ENCODE measurements at places on chromosomes 16 and 17.
A peak's percentile ranks its signal among the peaks of the same experiment; 100 is the strongest.

- no peak for DNase-seq
Measured at GRCh38 chr17:82014971-82015310, 7.7 kb downstream of the CENPX start.

DNA sequence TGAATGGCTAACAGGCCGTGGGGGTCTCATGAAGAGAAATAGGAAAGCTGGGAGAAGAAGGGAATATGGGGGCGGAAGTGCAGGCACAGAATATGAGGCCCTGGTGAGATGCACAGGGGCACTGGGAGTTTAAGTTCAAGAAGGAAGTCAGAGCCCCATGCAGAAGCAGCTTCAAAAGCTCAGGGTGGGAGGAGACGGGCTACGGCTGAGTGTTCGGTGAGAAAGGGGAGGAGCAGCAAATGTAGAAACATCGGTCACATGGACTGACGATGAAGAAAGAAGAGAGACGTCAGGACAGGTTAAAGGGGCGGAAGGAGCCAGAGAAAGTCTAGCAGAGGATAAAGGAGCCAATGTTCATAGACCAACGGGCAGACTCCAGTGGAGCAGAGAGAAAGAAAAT is 204.5 kb upstream of the ZFHX3 start:
- no peak for DNase-seq

- no peak for DNase-seq
Measured at GRCh38 chr17:46745376-46745775, 73.1 kb downstream of the WNT3 start.

DNA sequence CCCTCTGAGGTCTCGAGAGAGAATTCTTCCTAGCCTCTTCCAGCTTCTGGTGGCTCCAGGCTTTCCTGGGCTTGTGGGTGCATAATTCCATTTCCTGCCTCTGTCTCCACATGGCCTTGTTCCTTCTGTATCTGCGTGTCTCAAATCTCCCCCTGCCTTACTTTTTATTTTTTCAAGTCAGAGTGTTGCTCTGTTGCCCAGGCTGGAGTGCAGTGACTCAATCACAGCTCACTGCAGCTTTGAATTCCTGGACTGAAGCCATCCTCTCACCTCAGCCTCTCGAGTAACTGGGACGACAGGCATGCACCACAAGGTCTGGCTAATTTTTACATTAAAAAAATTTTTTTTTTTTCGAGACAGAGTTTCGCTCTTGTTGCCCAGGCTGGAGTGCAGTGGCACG is 120.6 kb downstream of the SHISA9 start:
- DNase-seq: no peak

DNA sequence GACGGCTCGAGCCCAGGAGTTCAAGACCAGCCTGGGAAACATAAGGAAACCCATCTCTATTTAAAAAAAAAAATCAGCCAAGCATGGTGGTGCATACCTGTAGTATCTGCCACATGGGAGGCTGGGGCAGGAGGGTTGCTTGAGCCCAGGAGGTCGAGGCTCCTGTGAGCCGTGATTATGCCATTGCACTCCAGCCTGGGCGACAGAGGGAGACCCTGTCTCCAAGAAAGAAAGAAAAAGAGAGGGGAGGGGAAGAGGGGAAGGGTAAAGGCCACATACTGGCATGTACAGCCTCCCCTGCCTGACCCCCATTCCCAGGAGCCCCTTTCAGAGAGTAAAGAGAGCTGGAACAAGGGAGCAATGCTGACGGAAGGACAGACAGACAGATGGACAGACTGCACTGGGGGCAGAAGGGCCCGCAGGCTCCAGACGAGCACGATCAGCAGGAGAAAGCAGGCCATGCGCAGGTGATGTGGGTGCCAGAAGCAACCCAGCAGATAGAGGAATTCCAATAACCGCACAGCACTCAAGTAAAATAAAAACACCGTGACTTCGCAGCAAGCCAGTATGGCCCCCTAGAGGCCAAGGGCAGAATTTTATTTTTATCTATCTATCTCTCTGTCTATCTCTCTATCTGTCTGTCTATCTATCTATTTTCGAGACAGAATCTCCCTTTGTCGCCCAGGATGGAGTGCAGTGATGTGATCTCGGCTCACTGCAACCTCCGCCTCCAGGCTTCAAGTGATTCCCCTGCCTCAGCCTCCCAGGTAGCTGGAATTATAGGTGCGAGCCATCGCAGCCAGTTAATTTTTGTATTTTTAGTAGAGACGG is 27.1 kb upstream of the SNN start:
- no peak for DNase-seq

DNA sequence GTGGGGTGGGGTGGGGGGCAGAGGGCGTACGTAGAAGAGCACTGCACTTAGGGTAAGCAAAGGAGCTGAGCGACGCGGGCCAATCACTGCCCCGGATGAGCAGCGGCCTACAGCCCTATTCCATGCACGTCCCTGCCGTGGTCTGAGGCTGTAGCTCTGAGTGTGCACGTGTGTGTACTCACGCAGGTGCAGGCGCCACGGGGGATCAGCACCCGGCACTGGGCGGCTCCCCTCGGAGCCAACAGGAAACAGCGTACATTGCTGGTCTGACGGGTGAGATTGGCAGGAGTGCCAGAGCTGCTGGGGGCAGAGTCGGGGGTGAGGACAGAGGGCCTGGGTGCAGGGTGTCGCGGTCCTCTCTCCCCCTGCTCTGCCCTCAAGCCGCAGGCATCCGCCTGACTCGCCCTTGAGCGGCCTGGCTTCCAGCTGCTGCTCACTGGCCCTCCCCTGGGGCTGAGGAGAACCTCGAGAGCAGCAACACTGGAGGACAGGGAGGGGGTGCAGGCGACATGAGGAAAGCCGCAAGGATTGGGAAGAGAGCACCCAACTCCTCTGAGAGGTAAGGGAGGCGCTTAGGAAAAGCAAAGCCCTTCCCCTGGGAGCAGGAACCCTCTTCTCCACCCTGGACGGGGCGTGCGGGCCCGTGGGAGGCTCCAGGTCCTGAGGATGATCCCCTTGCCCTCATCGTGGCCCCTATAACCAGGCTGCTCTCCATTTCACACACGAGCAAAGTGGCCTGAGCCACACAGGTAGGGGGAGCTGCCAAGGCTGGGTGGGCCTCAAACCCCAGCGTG is 57.8 kb downstream of the ENGASE start:
- DNase-seq: no peak

DNA sequence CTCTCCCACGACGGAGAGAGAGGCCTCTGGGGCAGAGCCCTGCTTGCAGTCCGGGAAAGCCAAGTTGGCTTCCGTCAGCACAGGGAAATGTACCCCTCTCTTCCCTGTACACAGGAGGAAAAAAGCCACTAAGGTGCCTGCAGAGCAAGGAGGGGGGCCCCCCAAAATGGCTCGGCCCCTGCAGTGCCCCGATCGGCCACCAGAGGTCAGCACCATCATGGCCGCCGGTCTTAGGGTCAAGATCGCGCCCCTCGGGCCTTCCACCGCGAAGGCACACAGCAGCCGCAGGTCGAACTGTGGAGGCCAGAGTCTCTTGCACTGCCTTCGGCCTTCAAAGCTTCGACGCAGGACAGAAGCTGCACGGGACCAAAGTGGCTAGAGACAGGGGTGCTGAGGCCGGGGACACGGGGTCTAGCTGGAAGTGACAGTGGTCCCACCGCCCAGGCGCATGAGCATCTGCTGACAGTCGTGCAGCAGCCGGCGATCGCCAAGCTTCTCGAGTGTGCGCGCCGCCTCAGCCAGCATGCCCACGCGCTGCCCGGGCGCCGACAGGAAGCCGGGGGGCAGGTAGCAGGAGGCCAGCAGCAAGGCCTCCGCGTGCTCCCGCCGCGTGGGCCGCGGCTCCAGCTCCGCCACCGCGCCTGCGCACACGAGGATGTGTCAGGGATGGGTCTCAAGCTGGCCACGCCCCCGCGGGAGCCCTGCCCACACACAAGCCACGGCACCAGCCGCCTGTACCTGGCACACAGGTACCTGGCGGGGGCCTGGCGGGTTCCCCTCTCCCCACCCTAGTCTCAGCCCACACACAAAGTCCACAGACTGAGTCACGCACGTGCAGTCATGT is 24.4 kb downstream of the SREBF1 start:
- DNase-seq: no peak

DNA sequence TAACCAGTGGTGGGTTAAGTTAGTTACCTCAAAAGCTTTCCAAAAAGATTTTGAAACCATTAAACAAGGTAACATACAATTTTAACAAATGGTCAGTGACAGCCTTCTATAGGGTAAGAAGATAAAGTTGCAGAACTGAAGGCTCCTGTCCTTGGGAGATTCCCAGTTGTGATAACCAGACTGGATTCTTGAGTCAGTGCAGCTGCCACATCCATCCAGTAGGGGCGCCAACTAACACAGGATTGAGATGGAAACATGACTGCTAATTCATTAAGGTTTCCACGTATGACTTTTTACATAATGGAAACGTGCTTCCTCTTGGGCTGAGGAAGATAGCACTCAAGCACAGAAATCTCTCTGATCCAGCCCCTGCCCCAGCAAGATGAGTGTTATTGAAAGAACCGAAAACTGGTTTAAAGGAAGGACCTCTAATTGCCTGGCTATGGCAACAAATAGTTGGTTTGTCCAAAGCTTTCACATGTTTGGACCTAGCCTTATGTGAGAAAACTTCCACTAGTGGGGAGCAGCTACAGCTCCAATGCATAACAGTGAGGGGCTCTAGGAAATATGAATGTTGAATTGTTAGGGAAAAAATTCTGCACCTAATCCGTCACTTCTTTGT is 269.8 kb upstream of the MYOCD start:
- DNase-seq: no peak

GRCh38 chr16:22323173-22323958 is 26.2 kb downstream of the POLR3E start:
- DNase-seq: no peak

DNA sequence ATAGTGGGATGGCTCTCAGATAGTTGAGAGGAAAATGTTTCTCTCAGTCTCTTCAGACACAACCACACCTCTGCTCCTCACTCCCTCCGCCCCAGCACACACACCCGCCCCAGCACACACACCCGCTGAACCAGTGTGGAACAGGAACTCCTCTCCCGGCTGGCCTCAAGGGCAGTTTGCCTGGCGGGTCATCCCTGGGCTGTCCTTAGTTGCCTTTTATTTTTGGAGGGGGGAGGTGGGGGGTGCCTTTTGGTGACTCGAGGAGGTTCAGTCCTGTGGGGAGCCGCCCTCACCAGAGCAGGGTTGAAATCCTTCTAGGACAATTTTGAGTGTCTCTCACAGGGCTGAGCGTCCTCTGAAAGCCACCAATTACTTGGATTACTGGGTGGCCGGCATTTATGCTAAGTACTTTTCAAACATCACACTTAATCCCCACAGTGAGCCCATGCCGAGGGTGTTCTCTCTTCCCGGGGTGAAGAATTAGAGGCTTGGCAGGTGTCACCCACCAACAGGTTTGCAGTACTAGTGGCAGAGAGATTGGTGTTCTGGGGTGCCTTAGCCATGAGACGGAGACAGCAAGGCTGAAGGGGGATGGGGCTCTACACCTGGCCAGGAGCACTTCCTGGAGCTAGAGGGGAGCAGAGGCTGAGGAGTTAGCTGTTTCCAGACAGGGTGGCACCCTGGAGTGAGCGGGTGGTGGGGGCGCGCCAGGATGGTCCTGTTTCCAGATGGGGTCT is 2.8 kb downstream of the RASD1 start:
- DNase-seq: no peak

GRCh38 chr16:14015033-14015432 is 56.1 kb upstream of the MRTFB start:
- no peak for DNase-seq

DNA sequence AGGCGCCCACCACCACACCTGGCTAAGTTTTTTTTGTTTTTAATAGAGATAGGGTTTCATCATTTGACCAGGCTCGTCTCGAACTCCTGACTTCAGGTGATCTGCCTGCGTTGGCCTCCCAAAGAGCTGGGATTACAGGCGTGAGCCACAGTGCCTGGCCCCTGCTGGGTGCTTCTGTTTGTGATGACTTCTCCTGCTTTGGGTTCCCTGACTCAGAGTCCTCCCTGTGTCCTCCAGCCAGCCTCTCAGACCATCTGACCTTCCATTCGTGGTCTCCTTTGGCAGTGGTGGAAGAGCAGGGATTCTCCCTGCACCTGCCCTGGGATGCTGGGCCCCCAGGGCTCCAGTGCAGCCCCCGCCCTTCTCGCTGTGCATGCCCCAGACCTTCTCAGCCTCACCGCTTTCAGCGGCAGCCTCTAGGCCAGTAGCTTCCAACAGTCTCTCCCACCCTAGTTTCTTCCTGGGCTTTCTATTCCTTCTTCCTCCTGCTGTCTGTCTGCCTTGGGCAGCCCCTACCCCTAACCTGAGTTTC is 13.2 kb downstream of the BEAN1 start:
- DNase-seq: no peak

GRCh38 chr16:1060416-1061340 is 11.9 kb upstream of the SSTR5 start:
- no peak for DNase-seq

DNA sequence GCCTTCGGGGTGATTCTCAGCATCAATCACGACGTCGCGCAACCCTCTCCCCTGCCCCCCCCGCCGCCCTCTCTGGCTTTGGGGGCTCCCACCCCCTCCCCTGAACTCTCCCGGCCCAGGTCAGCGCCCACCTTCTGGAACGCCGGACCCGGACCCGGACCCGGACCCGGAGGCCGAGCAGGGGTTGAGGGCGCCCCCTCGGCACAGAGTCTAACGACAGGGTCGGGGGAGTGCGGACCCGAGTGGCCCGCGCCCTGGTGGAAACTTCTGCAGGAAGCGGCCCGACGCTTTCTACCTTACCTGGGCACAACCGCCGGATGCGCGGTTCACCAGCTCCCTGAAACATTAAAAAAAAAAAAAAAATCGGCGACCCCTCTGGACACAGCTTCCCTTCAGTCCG is 16.2 kb downstream of the SALL1 start:
- no peak for DNase-seq

GRCh38 chr17:67290711-67291291 is 45.8 kb upstream of the HELZ start:
- DNase-seq: no peak

DNA sequence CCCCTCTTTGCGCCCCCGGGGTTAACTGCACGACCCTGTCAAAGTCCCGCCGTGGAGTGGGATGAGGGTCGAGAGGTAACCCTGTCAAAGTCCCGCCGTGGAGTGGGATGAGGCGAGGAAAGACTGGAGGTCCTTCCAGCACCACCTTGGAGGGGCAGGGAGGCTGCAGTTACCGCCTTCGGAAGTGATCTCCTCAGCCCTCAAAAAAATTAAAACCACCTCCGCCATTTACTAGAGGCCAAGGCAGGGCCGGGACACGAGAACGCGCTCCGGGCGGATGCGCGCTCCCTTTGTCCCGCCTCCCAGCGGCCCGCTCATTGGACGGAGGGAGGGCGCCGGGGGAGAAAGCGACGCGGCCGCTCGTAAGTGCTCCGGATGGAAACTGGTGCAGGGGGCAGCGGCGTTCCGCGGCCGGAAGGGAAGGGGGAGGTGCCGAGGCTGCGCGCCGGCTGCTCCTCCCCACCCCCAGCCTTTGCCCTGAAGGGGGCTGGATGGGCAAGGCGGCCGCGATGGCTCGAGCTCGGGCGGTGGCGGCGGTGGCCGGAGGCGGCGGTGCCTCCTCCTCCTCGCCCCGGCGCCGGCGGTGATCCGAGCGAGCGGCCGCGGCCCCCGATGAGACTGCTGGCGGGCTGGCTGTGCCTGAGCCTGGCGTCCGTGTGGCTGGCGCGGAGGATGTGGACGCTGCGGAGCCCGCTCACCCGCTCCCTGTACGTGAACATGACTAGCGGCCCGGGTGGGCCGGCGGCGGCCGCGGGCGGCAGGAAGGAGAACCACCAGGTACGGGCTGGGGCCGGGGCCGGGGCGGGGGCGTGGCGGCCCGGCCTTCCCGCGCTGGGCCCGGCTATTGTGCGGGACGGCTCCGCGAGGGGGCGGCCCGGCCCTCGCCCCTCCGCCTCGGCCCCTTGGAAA is at the start of gene METTL9:
Gene METTL9 (plus strand): TSS at position 456 of the 909 bp plus-strand sequence. CDS start 157 bp downstream, at position 613.
- DNase-seq: peak; percentile 86

Measured in cerebellar nuclear complex (tissue), 1 donor.